Mucosa of gallbladder (tissue), 1 donor: ENCODE measurements at places on chromosomes 6 and 20. TPM values are rescaled to one million over a fixed set of nuclear protein-coding genes. Genes with fewer than 3 reads are reported as not detected.

Gene BEND3
- 5.7 TPM for total RNA-seq

Gene MYB
- total RNA-seq, result 2.0 TPM

GRCh38 chr6:99761711-99762110 is 155.1 kb downstream of the PRDM13 start:
- no peak for DNase-seq

- DNase-seq, result no peak
Measured at GRCh38 chr6:130766239-130767144, 60.7 kb upstream of the SMLR1 start.

Gene CRIP3
- total RNA-seq, result 7.3 TPM

Gene CGAS
- 4.5 TPM for total RNA-seq

GRCh38 chr6:140230282-140230681 is 855.8 kb upstream of the CITED2 start:
- DNase-seq, result no peak

- no peak for DNase-seq
Measured at GRCh38 chr20:3174442-3175261, 1.3 kb upstream of the LZTS3 start.

GRCh38 chr6:89530982-89531381 is 98.0 kb downstream of the ANKRD6 start:
- DNase-seq, result no peak

- DNase-seq, result no peak
Measured at GRCh38 chr20:46827718-46828458, 66.8 kb upstream of the EYA2 start.

GRCh38 chr6:159817951-159818739 is 18.1 kb downstream of the PNLDC1 start:
- no peak for DNase-seq

- no peak for DNase-seq
Measured at GRCh38 chr6:31639449-31639861, 13.0 kb downstream of the BAG6 start.

DNA sequence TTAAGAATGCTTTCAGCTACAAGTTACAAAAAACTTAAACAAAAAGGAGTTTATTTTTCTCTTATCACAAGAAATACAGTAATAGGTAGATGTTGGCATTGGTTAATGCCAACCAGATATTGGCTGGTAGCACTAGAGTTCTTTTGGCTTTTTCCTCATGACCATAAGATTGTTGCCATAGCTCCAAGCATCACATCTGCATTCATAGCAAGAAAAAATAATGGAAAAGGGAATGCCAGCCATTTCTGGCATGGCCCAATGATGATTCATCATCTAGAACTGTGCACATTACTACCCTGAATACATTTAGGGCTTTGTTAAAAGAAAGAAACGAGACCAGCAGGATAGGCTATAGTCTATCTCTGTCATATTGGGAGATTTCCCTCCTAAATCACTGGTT is 20.8 kb upstream of the SIRT5 start:
- DNase-seq, result no peak

Gene GTF2H4
- total RNA-seq, result 37.0 TPM

GRCh38 chr6:163383912-163384311 is 30.6 kb upstream of the QKI start:
- DNase-seq, result no peak

- DNase-seq, result no peak
Measured at GRCh38 chr6:157410045-157410444, 29.1 kb downstream of the ZDHHC14 start.

Gene HLA-G
- total RNA-seq, result 0.52 TPM

Gene TMEM244
- total RNA-seq, result not detected

Gene ZFP57
- total RNA-seq, result 0.12 TPM

DNA sequence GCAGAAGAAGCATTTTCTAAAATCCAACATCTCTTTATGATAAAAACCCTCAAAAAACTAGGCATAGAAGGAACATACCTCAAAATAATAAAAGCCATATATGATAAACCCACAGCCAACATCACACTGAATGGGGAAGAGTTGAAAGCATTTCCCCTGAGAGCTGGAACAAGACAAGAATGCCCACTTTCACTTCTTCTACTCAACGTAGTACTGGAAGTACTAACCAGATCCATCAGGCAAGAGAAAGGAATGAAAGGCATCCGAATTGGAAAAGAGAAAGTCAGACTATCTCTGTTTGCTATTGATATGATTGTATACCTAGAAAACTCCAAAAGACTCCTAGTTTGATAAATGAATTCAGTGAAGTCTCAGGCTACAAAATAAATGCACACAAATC is 7.9 kb upstream of the CDK19 start:
- no peak for DNase-seq

DNA sequence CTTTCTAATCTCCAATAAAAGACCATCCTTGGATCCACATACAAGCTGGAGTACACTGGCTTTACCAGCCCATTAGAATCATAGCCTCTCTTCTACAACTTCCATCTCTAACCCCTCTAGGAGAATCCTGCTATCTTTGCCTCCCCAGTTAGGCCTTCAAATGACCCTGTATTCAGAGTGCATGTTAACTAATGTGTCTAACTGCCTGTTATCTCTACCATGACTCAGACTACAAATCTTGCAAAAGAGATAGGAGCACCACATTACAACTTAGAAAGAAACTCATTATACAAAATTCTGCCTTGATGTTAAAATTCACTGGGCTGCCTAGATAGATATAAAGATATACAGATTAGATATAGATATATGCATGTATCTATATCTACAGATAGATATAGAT is 28.2 kb downstream of the GPR63 start:
- no peak for DNase-seq

Gene ROS1
- total RNA-seq, result 0.12 TPM

Gene LHFPL5
- 0.69 TPM for total RNA-seq

Gene CST1
- total RNA-seq, result 28.7 TPM

Gene CCN6
- total RNA-seq, result not detected

DNA sequence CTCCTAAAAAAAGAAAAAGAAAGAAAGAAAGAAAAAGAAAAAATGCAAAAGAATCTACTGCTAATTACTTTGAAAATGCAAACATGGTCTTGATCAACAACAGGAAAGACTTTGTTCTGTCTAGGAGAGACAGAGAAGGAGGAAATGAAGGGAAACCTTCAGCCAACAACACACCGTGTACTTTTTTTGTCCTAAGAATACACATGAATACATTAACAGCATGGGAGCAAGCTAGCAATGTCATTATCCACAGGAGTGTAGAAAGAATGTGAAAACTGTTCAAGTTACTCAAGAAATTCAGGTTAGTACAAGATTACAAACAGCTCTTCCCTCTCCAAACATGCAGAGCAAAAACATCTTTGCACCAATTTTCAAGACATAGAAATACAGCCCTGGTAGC is 326.3 kb downstream of the UBE3D start:
- no peak for DNase-seq

- no peak for DNase-seq
Measured at GRCh38 chr6:39314273-39314795, at the start of gene KCNK17. Gene KCNK17 (minus strand): TSS chr6:39314419. CDS start chr6:39314320, 99 bp downstream.

DNA sequence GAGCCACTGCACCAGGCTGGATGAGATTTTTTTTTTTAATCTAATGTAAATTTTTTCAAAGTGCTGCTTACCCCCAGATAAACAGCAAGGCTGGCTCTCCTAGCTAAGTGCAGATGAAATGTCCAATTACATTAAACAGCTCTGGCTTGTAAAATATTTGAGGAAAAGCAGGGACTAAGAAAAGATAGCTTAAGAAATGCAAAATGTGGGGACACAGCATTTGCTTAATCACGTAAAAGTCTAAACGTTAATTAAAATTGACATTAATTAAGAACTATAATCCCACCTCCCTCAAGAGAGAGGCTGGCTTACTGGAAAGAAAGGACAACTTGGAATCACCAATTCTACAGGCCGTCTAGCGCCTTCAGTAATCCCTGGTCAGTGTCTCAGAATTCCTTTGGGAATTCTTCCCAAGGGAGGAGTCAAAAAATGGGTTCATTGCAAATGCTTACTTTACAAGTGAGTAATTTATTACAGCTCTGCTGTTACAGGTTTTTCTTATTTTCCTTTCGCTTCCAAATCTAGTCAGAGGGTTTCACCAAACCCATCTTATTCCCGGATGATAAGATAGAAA is 13.6 kb upstream of the MARCKS start:
- no peak for DNase-seq

GRCh38 chr6:163955096-163955495 is 540.6 kb downstream of the QKI start:
- DNase-seq, result no peak

Gene GGT7
- 40.6 TPM for total RNA-seq

DNA sequence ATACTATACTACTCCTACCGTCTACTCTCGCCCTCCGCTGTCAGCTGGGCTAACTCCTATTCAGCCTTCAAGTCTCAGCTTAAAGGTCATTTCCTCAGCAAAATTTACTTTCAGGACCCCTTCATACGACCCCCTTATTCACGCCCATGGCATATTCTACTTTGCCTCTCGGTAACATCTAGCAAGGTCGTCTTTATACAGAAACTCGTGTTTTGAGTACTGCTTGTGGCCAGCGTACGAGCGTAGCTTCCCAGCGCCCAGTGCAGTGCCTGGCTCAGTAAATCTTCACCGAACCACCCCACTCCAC is 546 bp downstream of the CRNKL1 start:
- no peak for DNase-seq

GRCh38 chr20:14114065-14114704 is 118.9 kb downstream of the MACROD2 start:
- no peak for DNase-seq

Gene CFAP61
- 0.78 TPM for total RNA-seq

Gene ENPP5
- 21.5 TPM for total RNA-seq

Gene BPIFB1
- total RNA-seq, result 0.78 TPM

- no peak for DNase-seq
Measured at GRCh38 chr20:63017826-63018411, 11.2 kb upstream of the BHLHE23 start.

Gene ANGPT4
- total RNA-seq, result 0.20 TPM

Gene ME1
- total RNA-seq, result 30.2 TPM

Gene MLIP
- 0.20 TPM for total RNA-seq
